Activated CD4-positive, alpha-beta memory T cell treated with anti-CD3 and anti-CD28 coated beads for 36 hours (primary cell): ENCODE measurements at places on chromosomes 1 and 21. TPM values are rescaled to one million over a fixed set of nuclear protein-coding genes. Genes with fewer than 3 reads are reported as not detected.

- peak; percentile 64 for DNase-seq
- H3K27ac ChIP-seq, result peak overlapping the region; percentile 79
- peak overlapping the region; percentile 42 for H3K4me3 ChIP-seq
- peaks cover 74% of the 10 kb centered on the region for H3K36me3 ChIP-seq
- peaks cover 66% of the 10 kb centered on the region for H3K4me1 ChIP-seq
- H3K27me3 ChIP-seq, result no peaks in the 10 kb centered on the region
Measured at GRCh38 chr21:42417533-42417932, 13.8 kb downstream of the UBASH3A start.

DNA sequence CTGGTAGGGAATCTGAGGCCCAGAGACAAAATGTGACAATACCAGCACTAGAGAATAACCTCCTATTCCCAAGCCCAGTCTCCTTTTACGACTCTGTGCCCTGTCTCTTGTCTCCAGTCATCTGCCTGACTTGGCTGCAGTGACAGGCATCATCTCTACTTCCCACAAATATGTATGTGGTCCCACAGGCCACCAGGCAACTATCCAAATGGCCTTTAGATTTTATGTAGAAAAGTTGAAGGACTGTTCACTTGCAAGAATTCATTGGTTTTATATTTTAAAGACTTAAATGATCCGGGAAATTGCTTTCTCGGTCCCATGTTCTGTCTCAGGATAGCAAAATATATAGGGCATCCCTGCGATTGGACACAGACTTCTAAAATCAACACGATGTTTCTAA is 11.6 kb downstream of the KRTAP24-1 start:
- no peaks in the 10 kb centered on the region for H3K4me1 ChIP-seq
- H3K27me3 ChIP-seq, result no peaks in the 10 kb centered on the region
- no peak overlapping the region for H3K27ac ChIP-seq
- no peak overlapping the region for H3K4me3 ChIP-seq
- DNase-seq, result no peak

DNA sequence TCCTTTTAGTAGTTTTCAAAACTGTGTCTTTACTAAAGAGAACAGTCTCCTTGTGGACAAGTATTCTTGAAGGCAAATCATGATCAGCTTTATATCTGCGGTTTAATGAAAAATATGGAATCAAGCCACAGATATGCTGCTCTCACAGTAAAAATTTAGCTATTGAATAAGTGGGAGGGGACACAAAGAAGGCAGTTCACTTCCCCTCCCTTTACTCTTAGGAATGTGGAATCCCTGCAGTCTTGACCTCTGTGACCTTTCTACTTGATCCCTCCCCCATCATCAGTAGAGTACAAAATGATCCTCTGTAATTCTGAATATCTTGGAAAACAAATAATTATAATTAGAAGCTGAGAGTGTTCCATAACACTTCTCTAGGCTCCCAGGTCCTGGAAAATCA is 136.7 kb upstream of the HOOK1 start:
- H3K4me3 ChIP-seq, result no peak overlapping the region
- H3K27ac ChIP-seq, result no peak overlapping the region
- no peak for DNase-seq
- no peaks in the 10 kb centered on the region for H3K36me3 ChIP-seq
- H3K27me3 ChIP-seq, result no peaks in the 10 kb centered on the region

GRCh38 chr1:158572226-158572625 is 1.8 kb upstream of the OR6P1 start:
- peaks cover 6% of the 10 kb centered on the region for H3K27me3 ChIP-seq
- no peak for DNase-seq
- no peak overlapping the region for H3K27ac ChIP-seq
- H3K36me3 ChIP-seq, result no peaks in the 10 kb centered on the region

DNA sequence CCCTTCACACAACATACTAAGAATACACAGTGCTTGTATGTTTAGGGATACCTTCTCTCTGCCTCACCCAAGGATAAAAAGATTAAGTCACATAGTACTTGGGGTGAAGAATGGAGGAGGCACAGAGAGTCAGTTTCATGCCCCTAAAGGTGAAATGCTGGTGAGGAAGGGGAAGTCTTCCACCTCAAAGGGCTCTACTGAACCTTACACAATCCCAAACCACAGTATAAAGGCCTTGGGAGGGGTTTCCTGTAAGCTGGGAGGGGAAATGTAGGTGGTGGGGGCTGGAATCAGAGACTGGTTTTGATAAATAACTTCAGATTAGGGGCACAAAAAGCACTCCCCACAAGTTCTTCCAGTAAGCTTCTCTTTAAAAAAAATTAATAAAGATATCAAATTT is 3.5 kb downstream of the MINDY1 start:
- no peak for DNase-seq
- H3K4me3 ChIP-seq, result peak overlapping the region; percentile 27
- no peaks in the 10 kb centered on the region for H3K27me3 ChIP-seq

GRCh38 chr1:11204396-11205190 is 15.4 kb downstream of the ANGPTL7 start:
- no peaks in the 10 kb centered on the region for H3K27me3 ChIP-seq
- no peaks in the 10 kb centered on the region for H3K4me1 ChIP-seq
- no peak for DNase-seq
- no peak overlapping the region for H3K27ac ChIP-seq
- H3K4me3 ChIP-seq, result no peak overlapping the region

- H3K27me3 ChIP-seq, result no peaks in the 10 kb centered on the region
- H3K4me1 ChIP-seq, result peaks cover 13% of the 10 kb centered on the region
- no peak for DNase-seq
- H3K27ac ChIP-seq, result no peak overlapping the region
- peak overlapping the region; percentile 76 for H3K4me3 ChIP-seq
Measured at GRCh38 chr1:52928015-52928404, 934 bp downstream of the SCP2 start.

The KCNT2 gene
- not detected for total RNA-seq

The C4BPB gene
- total RNA-seq, result 0.39 TPM

The MX1 gene
- 106 TPM for total RNA-seq

The WNT3A gene
- total RNA-seq, result not detected
